Fibroblast of skin of abdomen (primary cell): ENCODE measurements at places on chromosomes 12 and 14.

DNA sequence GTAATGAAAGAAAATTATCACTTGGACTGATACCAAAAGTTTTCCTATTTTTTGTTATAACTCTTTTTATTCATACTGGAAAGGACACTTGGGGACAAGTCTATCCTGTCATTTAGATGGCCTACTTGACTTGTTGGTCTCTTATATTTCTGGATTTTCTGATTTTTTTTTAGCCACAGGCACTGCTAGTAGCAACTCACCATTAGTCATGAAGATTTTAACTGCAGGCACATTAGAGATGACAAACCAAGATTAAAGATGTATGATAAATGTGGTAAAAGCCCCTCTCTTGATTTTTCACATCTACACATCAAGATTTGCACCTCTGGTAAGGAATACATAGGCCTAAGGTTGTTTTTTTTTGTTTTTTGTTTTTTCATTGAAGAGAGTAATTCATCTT is 217.0 kb downstream of the SLC25A21 start:
- DNase-seq = no peak

GRCh38 chr12:55467836-55468235 is 2.1 kb downstream of the OR6C70 start:
- DNase-seq = no peak

GRCh38 chr14:89484051-89484844 is 67.2 kb upstream of the FOXN3 start:
- no peak for DNase-seq

DNA sequence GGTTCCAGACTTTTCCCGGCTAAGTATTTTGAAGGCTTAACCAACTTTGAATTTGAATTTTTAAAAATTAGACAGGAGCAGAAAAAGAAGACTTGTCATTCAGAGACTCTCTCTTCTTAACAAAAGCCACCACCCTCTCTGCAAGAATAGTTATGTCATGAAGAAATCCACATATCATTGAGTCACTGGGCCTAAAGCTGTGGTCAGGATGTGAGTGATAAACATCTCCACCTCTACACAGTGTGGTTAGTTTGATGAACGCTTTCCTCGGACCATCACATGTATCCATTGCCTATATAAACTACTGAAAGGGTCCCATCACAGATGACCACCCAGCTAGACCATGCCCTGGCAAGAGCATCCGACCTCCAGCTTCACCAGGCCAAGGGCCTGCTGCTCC is 226.1 kb downstream of the KSR2 start:
- DNase-seq = no peak

GRCh38 chr12:90245391-90245790 is 536.8 kb upstream of the ATP2B1 start:
- DNase-seq = no peak

- peak; percentile 98 for DNase-seq
Measured at GRCh38 chr12:96425321-96425720, 25.1 kb upstream of the CDK17 start.
